Astrocyte of the cerebellum (primary cell): ENCODE measurements at places on chromosomes 7 and 10.

GRCh38 chr10:123666318-123667236, at the start of gene GPR26:
GPR26 (plus strand) TSS chr10:123666355; CDS start chr10:123666408, 53 bp downstream.
- DNase-seq: no peak

- DNase-seq: peak; percentile 100
These were observed at the start of gene BBIP1 for GRCh38 chr10:110918643-110919348. BBIP1 (minus strand) TSS chr10:110919180; CDS start chr10:110918157, 1,023 bp downstream.

- no peak for DNase-seq
These were observed 142.3 kb upstream of the PCLO start for GRCh38 chr7:83305027-83305426.

- no peak for DNase-seq
These were observed 154.6 kb upstream of the NPVF start for GRCh38 chr7:25382869-25383268.

GRCh38 chr10:28721318-28721951, 44.1 kb downstream of the BAMBI start:
- DNase-seq: no peak

DNA sequence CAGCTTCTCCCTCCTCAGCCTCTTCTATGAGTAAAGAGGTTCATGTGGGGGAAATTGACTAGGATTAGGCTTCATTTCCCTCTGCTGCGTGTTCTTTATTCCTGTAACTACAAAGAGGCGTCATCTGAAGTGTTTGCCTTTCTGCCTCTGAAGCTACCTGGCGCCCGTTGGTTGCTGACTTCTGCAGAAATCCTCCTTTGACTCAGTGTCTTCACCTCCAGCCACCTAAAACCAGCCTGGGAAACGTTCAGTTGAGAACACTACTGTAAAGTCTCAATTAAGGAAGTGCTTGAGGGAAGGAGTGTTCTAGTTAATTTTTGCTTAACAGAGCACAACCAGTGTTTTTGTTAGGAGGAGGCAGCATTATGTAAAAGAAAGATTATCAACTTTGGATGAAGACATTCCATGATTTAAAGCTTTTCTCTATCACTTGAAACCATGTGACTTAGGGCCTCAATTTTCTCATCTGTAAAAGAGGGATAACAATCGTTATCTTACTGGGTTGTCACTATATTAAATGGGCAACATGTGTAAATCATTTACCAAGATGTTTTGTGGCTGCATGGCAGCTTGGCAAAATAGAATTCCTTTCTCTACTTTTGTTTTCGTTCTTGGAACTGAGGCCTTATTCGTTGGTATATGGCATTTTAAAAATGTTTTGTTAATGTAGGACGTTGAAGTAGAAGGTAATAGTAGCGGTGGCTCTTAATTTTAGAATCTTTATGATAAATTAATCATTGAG, 642.9 kb downstream of the SDK1 start:
- DNase-seq: no peak

GRCh38 chr7:106166651-106167342, 54.7 kb upstream of the SYPL1 start:
- peak; percentile 77 for DNase-seq

DNA sequence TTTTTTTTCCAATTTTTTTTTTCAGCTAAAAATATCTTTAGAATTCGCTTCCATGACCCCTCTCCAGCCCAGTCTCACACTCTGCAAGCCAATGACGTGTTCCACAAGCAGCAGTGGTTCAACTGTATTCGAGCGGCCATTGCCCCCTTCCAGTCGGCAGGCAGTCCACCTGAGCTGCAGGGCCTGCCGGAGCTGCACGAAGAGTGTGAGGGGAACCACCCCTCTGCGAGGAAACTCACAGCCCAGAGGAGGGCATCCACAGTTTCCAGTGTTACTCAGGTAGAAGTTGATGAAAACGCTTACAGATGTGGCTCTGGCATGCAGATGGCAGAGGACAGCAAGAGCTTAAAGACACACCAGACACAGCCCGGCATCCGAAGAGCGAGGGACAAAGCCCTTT, 42.8 kb downstream of the CALML5 start:
- no peak for DNase-seq
